Neural crest cell (in vitro differentiated cells): ENCODE measurements at places on chromosomes 16 and 17. TPM values are rescaled to one million over a fixed set of nuclear protein-coding genes. Genes with fewer than 3 reads are reported as not detected.

DNA sequence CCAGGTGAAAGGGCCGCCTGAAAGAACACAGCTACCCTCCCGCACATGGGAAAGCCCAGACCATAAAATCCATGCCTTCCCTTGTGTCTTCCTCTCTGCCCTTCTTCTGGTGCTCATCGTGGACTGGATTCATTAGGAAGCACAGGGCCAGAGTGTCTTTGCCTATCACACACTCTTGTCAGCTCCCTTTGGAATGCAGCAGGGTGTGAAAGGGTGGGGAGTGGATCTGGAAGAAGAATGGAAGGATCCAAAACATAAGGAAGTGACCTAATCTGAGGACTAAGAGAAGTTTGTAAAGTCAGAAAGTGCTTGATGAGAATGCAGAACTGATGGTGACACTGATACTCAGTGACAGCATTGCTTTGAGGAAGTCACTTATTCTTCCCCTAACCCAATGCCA lies 1147.3 kb upstream of the GOT2 start:
- DNase-seq, result no peak

- DNase-seq, result no peak
Measured at GRCh38 chr16:22239131-22239805, 33.2 kb downstream of the EEF2K start.

DNA sequence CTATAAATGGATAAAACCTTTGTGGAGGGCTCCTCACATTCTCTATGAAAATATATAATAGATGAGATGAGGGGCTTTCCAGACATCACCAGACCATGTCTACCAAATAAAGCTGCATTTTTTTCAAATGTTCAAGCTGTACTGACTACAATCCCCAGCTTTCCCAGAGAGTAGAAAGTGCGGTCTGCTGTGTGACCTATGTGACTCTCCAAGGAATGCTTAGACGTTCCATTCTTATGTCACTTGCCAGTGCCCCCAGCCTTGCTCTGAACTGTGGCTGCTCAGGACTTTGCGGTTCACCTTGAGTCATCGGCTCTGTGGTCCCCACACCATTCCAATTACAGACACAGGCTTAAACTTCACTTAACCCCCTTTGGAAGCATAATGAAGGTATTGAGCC lies 47.8 kb upstream of the SCNN1B start:
- no peak for DNase-seq

DNA sequence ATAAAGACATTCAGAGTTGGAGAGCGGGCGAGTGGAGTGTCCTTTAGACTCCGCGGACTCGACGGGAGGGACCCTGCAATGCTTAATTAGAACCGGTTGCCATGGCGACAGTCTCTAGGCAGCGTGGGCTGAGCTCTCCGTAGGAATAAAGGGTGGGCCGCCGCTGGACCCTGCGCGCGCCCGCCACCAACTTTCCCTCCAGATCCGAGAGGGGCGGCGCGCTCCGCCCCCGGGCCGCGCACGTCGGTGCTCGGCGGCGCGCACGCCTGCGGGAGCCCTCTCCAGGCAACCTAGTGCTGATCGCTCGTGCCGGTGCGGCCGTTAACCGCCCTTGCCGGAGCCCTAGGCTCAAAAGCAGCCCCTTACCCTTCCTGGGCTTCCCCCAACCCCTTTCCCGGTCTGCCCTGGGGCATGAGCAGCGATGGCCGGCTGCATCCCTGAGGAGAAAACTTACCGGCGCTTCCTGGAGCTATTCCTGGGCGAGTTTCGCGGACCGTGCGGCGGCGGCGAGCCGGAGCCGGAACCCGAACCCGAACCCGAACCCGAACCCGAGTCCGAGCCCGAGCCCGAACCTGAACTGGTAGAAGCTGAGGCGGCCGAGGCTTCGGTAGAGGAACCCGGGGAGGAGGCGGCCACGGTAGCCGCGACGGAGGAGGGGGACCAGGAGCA lies at the start of gene PPM1E:
Gene PPM1E, plus strand, starts transcription at position 278 of the 669 bp plus-strand sequence.
- peak; percentile 91 for DNase-seq

CCL7 gene
- total RNA-seq, result not detected in 2 replicates

SOCS7 gene
- total RNA-seq, result 35.3 and 37.9 TPM in 2 replicates

- DNase-seq, result no peak
Measured at GRCh38 chr17:13510062-13510461, 91.7 kb downstream of the HS3ST3A1 start.

DNA sequence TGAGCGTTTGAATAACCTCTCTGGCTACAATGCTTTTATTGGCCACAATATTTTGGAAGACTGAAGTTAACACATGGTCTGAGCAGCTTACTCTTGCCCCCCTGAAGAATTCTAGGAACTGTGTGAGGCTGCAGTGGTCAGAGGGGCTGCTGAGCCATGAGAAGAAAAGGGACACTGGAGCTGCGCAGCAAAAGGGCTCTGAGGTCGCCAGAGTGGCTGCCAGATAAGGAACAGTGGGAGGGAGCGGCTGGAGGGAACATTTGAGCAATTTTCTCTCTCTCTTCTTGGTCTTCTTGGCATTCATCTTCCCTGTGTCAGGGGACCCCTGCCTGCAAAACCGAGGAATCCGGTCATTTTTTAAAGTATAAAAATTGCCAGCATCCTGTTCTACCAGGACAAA lies 66.1 kb downstream of the CPPED1 start:
- DNase-seq, result no peak

GRCh38 chr17:56653877-56654276 lies 60.4 kb downstream of the NOG start:
- peak; percentile 16 for DNase-seq

DNA sequence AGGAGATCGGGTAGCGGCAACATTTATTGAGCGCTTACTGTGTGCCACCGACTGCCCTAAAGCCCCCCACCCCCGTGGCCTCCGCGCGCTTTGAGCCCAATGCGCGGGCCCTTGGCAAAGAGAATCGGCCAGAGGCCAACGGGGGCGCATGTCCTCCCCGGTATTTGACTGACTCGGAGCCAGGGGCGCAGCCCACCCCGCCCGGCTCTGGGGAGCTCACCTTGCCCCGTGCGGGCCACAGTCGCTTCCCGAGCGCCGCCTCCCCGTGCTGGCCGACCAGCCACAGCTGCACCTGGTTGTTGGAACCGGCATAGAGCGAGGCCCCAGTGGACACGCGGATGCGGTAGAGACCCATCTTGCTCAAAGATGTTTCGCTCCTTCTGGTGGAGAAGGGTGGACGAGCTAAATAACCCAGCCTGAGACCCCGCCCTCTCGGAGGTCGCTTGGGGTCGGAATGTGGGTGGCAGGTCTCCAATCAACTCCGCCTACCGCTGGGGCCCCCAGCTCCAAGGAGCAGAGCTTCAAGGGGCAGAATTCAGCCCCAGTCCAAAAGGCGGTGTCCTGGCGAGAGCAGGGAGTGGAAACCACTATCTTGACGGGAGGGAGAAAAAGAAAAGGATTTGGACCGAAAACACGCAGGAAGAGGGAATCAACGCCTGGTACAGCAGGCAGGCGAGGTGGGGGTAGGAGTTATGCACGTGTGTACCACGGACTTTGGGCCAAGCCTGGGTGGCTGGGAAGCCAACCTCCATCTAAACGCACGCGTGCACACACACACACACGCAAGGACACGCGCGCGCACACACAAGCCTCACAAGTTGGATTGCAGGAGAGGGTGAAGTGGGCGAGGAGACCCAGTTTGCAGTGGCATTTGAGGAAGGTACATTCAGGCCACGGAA lies at the start of gene ALOX15:
Gene ALOX15, minus strand, starts transcription at position 382 of the 899 bp plus-strand sequence. Its CDS starts 27 bp downstream, at position 355.
- DNase-seq, result no peak

DNA sequence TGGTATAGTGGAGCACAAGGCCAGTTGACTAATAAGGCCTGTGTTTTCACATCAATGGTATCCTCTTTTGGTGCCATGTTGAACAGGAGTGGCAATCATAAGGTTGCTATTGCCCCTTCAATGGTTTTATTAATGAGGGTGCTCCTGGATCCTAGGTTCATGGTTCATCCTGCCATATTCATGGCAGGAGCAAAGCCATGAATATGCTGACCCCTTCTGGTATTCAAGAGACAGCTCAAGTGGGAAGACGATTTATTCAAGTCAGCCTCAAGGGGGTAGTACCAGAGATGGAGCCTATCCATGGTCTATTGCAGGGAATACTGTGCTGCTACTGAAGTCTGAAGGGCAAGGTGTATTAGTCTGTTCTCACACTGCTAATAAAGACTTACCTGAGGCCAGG lies 2.6 kb downstream of the ABCA9 start:
- DNase-seq, result no peak

CCL3 gene
- not detected in 2 replicates for total RNA-seq

DNA sequence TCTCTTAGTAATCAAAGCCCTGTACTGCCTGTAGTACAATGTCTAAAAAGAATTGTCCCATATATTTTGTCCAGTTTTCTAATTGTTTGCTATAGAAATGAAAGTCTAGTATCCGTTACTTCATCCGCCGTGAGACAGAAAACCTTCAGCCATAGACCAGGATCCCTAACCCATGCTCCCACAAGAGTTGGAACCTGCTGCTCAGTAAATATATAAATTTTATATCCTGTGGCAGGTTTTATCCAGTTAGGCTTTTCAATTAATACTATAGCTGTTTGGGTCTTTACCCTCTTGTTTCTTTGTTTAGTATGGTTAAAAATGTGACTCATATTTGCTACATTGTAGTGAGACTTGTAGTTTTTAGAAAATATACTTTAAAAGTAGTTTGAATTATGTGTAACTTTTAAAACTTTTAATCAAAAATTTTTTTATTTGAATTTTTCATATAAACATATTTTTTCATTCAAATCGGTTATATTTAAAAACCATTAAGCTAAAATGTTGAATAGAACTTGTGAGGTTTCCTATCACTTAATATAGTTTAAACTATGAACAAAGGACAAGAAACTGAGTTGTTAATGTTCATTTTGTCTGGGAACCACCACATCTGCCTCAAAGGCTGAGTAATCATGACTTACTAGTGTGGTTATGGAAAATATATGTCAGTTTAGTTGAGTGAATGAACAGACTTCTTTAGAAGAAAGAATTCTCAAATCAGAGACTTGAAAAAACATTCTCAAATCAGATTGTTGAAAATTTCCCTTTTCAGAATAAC lies 54.8 kb downstream of the VMP1 start:
- no peak for DNase-seq

- no peak for DNase-seq
Measured at GRCh38 chr17:76679239-76679638, 31.5 kb downstream of the MXRA7 start.

MYCBPAP gene
- 1.2 and 1.7 TPM in 2 replicates for total RNA-seq

GRCh38 chr16:88697831-88698615 lies 8.2 kb downstream of the RNF166 start:
- DNase-seq, result no peak

GRCh38 chr16:86618431-86619238 lies 40.3 kb downstream of the FOXL1 start:
- DNase-seq, result no peak

- DNase-seq, result no peak
Measured at GRCh38 chr17:51430591-51430990, 170.2 kb downstream of the UTP18 start.

ITGA2B gene
- 7.3 and 8.1 TPM in 2 replicates for total RNA-seq

DNA sequence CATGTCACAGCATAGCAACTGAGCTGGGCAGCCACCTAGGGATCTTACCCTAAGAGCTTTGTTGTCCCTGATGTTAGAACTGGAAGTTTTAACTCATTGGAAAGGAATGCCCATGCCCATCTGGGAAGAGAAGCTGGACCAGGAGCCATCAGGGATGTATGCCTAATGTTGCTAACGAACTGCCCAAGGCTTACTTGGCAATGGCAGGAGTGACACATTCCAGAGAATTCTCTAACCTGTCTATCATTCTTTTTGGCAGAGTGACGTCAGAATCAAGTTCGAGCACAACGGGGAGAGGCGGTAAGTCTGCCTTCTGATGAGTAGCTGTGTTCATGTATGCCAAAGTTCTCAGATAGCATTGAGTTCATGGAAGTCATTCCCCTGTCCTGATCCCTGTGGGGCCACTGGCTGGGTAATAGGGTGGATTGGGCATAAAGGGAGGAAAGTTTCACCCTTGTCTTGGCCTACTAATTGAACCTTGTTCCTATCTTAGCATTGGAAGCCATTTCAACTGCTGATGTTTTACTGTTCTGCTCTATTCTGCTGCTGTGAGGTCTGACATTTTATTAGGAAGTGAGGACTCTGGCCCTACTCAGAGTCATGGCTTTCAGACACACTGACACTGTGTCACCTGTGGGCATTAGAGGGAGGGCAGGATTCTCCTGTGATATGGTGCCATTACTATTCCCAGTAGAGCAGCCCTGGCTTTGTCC lies 23.7 kb downstream of the MAP3K3 start:
- DNase-seq, result no peak

C16orf95 gene
- 6.8 and 8.8 TPM in 2 replicates for total RNA-seq

DNA sequence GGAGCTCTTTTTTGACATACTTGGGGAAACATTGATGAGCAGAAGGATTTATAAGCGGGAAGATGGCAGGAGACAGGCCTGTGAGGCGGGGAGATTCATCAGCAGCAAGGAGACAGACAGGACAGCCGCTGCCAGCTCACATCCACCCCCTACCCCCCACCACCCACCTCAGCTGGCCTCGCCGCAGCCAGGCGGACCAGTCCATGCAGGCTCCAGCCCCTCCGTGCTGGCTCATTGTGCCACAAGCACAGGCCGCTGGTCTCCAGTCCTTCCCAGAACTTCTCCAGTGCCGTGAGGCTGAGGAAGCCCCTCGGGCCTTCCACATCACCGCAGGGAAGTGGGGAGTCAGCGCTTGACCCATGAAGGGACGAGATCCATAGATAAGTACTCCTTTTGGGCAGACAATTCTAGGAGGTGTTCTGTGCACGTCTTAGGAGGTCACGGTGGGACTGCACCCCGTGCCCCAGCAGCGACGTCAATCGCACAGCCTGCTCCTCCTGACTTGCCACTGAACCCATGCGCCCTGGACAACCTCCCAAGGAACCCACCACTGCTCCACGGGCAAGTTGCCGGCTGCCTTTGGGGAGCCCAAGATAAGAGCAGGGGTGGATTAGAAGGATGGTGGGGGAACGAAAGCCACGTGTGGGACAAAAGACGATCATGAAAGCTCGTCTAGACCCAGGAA lies 323.6 kb downstream of the C16orf95 start:
- no peak for DNase-seq

CDH8 gene
- 6.2 and 7.1 TPM in 2 replicates for total RNA-seq

DNA sequence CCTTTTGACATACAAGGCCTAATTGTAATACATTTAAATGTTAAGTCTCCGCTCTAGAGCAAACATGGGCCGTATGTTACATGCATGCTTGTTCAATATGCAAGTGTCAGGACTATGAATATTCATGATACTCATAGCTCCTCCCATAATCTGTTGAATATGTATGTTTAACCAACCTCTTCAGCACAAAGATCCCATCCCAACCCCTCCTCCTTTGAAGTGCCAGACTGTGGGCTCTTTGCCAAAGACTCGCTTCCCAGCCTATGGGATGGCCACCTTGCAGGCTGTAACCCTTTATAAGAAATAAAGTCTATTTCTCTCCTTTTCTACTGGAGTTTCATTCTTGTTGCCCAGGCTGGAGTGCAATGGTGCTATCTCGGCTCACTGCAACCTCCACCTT lies 156.2 kb downstream of the ABCC12 start:
- no peak for DNase-seq

GRCh38 chr16:72072514-72073342 lies 9.7 kb downstream of the HPR start:
- no peak for DNase-seq
